Kidney (tissue), 22 donors: ENCODE measurements at places on chromosomes 4 and X. TPM values are rescaled to one million over a fixed set of nuclear protein-coding genes. Genes with fewer than 3 reads are reported as not detected.

Gene CDK16
- 96.1 TPM for total RNA-seq

Gene ITIH6
- not detected for total RNA-seq

Gene GYPA
- total RNA-seq, result not detected

Gene IL3RA
- 4.6 TPM for total RNA-seq

Gene TLR1
- 18.0 TPM for total RNA-seq

Gene AWAT2
- total RNA-seq, result not detected

Gene BBS12
- 9.9 TPM for total RNA-seq

Gene PROM1
- total RNA-seq, result 276 TPM

Gene RBM47
- total RNA-seq, result 124 TPM

Gene TSPAN7
- total RNA-seq, result 44.9 TPM

Gene PITX2
- 3.2 TPM for total RNA-seq

Gene CEP135
- 9.2 TPM for total RNA-seq

Gene CHM
- total RNA-seq, result 30.0 TPM

Gene TMEM154
- total RNA-seq, result 11.0 TPM

Gene DACH2
- 0.47 TPM for total RNA-seq

Gene ZC4H2
- 8.7 TPM for total RNA-seq

Gene MSN
- 391 TPM for total RNA-seq

Gene NAA11
- total RNA-seq, result not detected

Gene AFM
- not detected for total RNA-seq

Gene TASL
- 1.8 TPM for total RNA-seq

Gene MBNL3
- 34.5 TPM for total RNA-seq

Gene FRAS1
- total RNA-seq, result 31.5 TPM

Gene AREG
- 11.8 TPM for total RNA-seq

Gene CLDN22
- not detected for total RNA-seq

Gene MAP7D2
- total RNA-seq, result 0.76 TPM

Gene TMA16
- 26.9 TPM for total RNA-seq

Gene LIMCH1
- 83.9 TPM for total RNA-seq

Gene EGF
- 3.3 TPM for total RNA-seq

Gene TDO2
- total RNA-seq, result 1.3 TPM

Gene PNPLA4
- total RNA-seq, result 27.7 TPM

Gene IL21
- not detected for total RNA-seq

Gene GBA3
- total RNA-seq, result 40.9 TPM

Gene HDAC8
- total RNA-seq, result 32.9 TPM

Gene DIPK2B
- total RNA-seq, result 25.2 TPM

Gene COL4A5
- total RNA-seq, result 23.9 TPM

Gene PABPC5
- 1.9 TPM for total RNA-seq

Gene ASB9
- 2.6 TPM for total RNA-seq

Gene GPM6B
- total RNA-seq, result 16.0 TPM

Gene SLC49A3
- 18.2 TPM for total RNA-seq
